Fibroblast of skin of left quadriceps (primary cell): ENCODE measurements at places on chromosomes 16 and 17.

- no peak for DNase-seq
Observed at GRCh38 chr16:27920391-27920891, 143.1 kb downstream of the GSG1L start.

- no peak for DNase-seq
Observed at GRCh38 chr17:29933379-29933778, 3.4 kb upstream of the SSH2 start.

DNA sequence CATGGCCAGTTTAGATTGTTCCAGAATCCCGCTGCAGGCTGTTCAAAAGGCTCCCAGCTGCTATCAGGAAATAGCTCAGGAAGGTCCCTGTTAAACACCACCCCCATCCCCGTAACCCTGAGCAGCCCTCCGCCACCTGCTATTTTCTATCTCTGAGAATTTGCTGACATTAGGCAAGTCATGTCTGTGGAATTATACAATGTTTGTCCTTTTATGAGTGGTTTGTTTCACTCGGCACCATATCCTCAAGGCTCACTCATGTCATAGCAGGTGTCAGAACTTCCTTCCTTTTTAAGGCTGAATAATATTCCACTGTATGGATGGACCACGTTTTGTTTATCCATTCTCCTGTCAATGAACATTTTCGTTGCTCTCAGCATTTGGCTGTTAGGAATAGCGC, 164.3 kb upstream of the FOXF1 start:
- DNase-seq: no peak

DNA sequence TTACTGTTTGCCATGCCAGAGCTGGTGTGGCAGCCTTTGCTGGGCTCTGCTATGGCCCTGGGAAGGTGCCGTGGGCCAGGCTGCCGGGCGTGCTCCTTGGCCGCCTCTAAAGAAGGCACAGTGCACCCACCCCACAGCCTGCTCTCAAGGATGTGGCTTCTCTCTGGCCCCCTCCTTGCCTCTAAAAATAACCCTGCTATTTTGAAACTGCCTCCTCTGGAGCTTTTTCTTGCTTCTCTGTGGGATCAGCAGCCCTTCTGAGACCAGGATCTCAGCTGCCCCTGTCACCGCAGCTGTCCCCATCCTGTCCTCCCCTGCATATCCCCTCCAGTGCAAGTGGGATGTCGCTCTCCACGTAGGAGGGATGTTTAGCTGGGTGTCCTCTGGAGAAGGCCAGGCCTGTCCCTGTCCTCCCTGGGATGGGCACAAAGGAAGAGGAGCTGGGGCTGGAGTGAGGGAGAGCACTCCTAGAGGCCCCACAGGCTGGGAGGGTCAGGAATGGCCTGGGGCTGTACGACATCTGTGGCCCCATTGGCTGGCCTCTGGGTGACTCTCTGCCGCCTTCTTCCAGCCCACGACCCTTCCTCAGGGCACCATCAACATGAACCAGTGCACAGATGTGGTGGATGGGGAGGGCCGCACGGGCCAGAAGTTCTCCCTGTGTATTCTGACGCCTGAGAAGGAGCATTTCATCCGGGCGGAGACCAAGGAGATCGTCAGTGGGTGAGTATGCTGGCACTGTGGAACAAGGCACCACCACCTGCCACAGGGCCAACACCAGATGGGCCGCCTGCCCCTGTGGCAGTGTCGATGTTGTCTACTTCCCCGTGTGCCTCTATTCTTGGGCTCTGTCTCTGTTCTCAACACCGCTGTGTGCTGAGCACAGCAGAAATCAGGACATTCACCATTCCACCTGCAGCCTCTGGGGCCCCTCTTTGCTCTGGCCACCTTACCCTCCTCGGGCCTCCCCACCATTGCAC, 79.7 kb downstream of the PLD6 start:
- no peak for DNase-seq

DNA sequence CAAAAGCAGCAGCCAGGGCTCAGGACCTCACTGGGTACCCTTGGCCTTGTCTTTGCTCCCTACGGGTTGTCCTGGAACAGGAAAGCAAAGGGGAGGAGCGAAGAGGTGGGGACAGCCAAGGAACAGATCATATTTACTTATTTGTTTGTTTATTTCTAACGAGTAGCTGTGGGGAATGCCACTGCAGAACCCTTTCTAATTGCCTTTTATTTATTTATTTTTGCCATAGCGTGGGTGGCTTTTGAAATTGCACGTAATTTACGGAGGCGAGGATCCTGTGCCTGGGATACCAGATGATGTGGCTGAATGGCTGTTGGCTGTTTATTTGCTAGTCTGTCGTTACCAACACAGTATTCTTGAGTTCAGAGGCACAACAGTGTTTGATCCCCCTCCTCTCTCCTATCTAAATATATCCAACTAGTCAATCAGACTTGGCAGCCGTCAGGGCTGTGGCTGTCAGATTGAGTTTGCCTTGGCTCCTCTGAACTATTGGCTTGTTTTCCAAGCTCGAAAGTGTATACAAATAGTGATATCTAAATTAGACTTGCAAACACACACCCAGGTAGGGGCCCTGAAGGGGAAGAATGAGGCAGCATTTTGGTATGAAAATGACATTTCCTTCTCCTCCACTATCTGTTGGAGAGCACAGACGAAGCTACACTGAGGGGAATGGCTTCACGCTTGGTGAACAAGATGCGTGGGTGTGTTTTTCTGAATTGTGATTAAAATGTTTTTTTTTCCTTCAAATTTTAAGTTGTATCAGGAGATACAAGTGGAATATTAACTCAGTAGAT, 110.4 kb downstream of the MSI2 start:
- no peak for DNase-seq

DNA sequence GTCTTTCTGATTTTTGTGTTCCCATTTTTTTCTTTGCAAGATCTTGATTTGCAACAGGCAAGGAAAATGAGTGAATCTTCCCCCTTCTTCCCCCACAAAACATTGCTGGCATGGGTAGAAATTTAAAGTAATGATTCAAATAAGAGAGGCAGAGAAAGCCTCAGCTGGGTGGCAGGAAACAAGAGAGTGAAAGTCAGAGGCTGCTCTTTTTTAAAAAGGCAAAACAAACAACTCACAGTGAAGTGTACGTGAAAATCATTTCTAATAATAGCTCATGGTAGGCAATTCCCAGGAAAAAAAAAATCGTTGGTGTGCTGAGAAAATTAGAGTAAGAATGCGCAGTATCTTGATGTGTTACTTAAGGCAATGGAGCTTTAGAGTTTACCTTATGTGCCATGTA, 229.5 kb downstream of the FTO start:
- DNase-seq: no peak

DNA sequence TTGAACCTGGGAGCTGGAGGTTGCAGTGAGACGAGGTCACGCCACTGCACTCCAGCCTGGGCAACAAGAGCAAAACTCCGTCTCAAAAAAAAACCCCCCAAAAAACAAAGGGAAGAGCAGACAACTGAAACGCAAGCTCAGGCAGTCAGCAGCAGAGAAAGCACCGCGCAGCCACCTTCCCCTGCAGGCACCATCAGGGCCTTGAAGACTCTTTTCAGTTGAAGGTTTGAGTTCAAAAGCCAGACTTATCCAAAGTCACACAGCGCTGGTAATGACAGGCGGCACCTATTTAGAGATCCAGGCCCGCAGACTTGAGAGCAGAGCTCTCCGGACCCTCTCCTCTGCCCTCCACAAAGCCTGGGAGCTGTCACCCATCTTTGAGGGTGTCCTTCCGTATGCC, 11.1 kb downstream of the ZBTB4 start:
- no peak for DNase-seq

DNA sequence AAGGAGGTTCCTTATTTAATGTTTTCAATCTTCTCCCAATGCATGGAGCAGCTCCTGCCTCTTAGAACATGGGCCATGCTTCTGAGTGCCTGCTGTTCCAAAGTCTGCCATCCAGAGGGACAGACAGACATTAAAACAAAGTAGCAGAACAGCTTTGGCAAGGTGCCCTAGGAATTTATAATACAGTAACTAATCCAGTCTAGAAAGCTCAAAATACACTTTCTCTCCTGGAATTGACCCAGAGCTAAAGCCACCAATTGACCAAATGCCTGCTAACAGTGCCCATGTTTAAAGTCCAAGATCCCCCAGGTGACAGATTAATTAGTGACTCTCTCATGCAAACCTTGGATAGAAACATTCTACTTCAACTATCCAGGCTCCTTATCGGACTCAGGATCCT, 11.1 kb upstream of the CHRNE start:
- DNase-seq: no peak

DNA sequence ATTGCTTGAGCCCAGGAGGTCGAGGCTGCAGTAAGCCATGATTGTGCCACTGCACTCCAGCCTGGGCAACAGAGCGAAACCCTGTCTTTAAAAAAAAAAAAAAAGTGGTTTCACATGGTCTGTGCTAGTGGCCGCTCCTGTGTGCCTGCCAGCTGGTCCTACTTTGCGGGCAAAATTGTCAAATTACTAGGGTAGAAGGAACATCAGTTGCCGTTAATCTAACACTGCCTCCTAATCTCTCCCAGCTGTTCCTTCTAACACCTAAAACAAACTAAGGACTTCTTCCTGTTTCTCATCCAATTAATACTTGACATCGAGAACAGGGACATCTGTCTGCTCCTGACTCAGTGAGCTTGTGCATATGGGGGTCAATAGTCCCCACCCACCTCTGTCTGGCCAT, 23.9 kb downstream of the TMEM11 start:
- DNase-seq: no peak

DNA sequence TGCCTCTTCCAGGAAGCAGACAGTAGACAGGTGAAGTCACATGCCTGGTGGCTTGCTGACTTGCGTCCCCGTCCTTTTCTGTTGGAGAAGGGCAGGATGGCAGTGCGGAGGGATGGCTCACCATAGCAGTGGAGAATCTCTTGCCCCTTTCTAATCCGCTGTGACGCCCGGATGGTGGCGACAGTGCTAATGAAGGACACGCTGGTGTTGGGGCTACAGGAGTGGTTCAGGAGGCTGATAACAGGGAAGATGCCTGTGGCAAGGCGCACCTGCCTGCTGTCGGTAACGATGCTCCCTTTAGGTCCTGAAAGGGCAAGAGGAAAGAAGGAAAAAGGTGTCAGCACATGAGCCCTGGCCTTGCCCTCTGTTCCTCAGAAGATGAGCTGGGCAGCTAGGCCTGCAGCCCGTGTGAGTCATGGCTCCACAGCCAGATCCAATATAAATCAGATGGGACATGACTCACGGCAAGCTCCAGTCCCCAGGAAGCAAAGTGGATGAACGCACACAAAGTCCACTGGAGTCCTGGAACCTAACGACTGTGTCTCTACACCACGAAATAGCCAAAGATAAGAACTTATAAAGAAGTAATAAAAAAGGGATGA, 25.5 kb downstream of the SERPINF1 start:
- peak; percentile 68 for DNase-seq

GRCh38 chr17:69516225-69516624, 101.7 kb downstream of the MAP2K6 start:
- no peak for DNase-seq

DNA sequence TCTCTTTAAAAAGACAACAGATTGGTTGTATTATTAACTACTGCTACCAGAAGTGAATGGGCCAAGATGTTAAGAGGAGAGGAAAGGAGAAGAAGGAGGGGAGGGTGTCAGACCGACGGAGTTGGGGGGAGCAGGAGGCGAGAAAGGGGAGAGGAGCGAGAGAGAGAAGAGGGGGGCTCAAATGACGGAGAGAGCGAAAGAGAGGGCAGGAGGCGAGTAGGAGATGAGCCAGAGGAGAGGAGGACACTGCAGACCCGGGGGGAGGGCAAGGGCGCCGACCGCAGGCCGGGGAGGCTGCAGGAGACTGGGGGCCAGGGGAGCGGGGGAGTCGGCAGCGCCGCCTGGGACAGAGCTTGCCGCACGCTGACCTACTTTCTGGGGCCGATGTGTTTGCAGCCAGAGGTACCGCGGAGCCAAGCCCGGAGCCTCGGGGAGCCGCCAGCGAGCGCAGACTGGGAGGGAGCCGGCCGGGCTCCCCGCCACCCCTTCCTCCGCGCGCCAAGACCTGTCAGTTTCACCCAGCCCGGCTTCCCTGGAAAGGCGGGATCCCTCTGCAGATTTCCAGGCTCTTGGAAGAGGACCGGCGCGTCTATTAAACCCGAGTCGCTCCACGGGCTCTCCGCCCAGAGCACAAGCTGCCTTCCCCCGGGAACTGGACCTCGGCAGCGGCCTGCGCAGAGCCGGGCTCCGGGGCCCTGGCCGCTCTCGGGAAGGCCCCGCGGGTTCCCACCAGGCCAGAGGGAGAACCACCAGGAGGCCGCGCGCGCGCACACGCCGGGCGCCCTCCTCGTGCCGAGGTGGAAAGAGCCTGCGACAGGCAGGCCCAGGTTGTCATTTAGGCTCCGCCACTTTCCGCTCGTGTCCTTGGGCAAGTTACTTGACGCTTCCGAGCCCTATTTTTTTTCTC, 74.6 kb downstream of the CMC2 start:
- peak; percentile 25 for DNase-seq

GRCh38 chr17:11035681-11036080, 197.8 kb upstream of the PIRT start:
- DNase-seq: no peak

GRCh38 chr17:57370037-57370581, 113.8 kb downstream of the MSI2 start:
- DNase-seq: peak; percentile 33

DNA sequence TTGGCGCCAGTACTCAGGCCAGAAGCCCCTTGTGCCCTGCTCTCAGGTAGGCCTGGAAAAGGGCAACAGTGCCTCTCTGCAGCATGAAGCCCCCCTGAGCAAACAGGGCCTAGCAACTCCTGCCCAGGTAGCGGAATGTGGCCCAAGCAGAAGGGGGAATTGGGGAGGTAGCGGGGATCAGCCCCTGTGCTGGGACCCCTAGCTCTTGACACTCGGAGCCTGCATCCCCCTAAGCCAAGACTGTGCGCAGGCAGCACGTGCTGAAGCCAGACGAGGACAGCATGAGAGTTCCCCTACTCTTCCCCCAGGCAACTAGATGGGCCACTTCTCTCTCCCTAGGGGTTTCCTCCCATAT, 823 bp upstream of the CD2BP2 start:
- DNase-seq: no peak

- DNase-seq: no peak
Observed at GRCh38 chr17:65005858-65006257, 50.7 kb downstream of the GNA13 start.

DNA sequence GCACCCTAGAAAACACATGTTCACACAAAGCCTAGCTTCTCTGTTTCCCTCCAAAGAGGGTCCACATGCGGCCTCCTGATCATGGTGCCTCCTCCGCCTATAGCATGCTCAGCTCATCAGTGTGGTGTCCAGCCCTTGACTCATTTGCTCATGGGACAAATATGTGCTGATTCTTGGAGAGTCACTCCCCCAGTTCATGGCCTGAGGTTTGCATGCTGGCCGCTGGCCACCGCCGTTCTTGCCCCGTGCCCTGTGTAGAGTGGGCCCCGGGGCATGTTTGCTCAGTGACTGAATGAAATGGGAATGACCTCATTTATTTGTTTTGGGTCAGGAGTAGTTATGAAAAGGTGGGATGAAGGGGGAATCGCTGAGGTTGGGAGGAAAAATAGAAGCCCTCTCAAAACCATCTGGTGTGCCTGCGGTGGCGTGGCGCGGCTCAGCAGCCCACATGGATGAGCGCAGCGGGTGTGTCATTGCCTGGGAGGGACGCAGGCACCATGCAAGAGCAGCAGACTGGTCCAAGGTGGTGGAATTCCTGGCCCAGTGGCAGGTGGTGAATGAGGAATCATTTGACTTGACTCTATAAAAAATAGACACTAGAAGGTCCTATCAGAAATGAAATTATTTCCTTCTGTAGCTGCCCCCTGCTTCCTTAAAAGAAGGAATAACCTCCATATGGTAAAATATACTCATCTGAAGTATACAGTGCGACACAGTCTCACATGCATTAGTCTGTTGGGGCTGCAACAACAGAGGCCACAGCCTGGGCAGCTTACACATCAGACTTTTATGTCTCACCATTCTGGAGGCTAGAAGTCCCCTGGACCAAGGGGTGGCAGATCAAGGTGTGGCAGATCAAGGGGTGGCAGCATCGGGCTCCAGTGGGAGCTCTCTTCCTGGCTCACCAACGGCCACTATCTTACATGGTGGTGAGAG, 31.7 kb downstream of the CRISPLD2 start:
- DNase-seq: no peak
